Inflammatory macrophage treated with lipopolysaccharide for 4 hours (primary cell): ENCODE measurements at places on chromosomes 3 and 15.

DNA sequence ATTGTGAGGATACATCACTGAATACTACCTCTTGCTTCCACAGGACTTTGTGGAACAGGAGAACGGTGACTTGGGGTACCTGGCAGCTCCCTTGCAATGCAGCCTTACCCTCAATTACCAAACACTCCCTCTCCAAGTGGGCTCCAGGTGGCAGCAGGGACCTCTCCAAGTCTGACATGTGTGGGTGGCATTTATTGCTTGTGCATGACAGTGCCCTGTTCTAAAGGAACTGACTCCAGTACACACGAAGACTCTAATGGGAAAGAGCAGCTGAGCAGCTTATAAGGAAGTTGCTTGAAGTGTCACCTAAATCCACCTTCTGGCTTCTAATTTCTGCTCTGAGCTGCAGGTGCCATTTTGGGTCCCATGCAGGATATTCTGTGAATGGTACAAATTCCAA is 174.1 kb upstream of the SLCO3A1 start:
- peak; percentile 3 for DNase-seq

GRCh38 chr15:76576523-76577279 is 240.1 kb downstream of the ISL2 start:
- no peak for DNase-seq

DNA sequence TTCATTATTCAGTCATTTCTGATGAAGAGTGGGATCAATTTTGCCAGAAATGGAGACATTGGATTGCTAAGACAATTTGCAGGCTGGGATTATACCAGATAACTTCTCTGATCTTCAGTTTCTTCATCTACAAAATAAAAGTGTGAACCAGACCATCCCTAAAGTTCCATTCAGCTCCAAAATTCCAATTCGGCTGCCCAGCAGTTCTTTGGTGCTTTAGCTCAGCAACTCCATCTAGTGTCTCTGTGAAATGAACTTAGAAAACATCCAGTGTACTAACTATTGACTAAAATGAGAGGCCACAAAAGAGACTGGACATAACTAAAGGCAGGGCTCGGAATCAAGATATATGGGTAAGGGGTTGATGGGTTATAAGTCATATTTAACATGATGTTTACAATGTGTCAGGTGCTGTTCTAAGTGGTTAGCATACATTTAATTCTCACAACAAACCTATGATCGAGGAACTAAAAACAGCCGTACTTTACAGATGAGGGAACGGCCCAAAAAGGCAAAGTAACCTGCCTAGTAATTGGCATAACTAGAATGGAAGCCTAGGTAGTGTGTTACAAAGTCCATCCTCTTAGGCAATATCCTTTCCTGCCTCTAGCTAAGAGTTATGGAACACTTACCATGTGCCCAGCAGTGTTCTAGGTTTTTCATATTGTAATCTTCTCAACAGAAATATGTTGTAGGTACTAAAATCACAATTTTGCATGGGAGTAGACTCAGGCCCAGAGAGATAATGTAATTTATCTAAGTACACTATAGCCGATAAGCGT is 17.0 kb downstream of the THAP10 start:
- no peak for DNase-seq

DNA sequence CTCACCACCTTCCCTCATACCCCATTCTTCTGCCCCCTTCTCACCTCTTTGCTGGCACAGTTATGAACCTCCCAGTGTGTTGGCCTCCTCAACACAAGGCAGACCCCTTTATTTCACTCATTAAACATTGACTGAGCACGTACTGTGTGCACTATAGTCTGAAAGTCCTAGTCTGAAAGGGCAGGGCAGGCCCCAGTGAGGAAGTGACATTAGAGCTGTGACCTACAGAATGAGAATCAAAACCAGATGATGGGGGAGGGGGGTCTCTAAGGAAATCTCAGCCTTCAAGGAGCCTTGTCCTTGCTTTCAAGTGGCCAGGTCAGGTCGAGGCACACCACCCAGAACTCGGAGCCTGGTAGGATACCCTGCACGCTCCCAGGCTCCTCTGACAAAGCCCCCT is 3.5 kb downstream of the SLC28A1 start:
- no peak for DNase-seq

GRCh38 chr15:91265416-91265940 is 165.4 kb downstream of the SV2B start:
- no peak for DNase-seq

GRCh38 chr15:35047528-35047927 is 37.6 kb downstream of the NANOGP8 start:
- no peak for DNase-seq

- DNase-seq, result no peak
These were observed 329.6 kb upstream of the RGMA start for GRCh38 chr15:93418566-93418965.

DNA sequence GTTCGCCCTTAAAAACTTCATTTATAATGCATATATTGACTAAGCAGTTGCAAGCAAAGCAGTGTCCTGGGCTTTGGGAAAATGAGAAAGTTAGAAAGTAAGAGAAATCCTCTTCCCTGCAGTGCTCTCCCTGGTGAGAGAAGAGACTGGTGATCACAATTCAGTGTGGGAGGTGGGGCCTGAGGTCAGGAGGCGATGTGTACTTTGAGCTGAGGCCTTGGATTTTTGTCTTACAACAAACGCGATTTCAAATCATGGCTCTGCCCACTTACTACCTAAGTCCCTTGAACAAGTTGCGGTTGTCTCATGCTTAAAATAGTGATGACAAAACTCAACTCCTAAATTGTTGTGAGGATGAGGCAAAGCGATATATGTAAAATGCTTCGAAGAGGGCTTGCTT is 316.3 kb upstream of the NECTIN3 start:
- DNase-seq, result no peak

DNA sequence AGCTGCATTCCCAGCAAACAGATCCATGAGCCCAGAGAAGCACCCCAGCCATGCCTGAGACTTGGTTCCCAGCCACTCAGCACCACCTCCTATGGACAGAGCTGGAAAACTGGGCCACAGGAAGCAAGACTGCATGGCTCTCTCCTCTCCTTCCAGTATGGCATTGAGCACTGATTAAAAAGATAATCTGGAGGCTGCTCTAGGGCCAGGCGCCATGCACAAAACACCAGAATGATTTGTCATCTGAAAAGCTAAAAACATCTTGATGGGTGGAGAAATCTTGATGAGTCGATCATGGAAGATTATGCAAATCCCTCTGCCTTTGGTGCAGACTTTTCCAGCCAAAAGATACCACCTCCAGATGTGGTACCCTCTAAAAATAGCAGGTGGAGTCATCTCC is 62.7 kb upstream of the MRPS22 start:
- DNase-seq, result no peak

- DNase-seq, result no peak
These were observed 479.3 kb downstream of the EPHA3 start for GRCh38 chr3:89586676-89587075.

GRCh38 chr3:40414270-40414669 is 27.3 kb downstream of the ENTPD3 start:
- no peak for DNase-seq

DNA sequence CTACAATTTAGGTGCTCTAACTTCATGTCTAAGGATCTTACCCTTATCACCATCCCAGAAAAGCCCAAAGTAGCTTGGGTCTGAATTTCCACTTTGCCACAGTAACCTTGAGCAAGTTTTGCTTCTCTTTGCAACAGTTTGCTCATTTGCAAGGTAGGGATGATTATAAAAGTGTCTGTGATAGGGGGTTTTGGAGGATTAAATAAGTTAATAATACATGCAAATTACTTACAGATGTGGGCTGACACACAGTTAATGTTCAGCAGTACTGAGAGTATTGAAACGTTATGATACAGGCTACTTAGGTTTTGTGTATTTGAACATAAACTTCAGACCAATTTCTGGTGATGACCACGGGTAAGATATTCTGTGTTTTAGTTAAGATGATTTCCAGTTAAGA is 444.7 kb upstream of the TPRG1 start:
- DNase-seq, result no peak

DNA sequence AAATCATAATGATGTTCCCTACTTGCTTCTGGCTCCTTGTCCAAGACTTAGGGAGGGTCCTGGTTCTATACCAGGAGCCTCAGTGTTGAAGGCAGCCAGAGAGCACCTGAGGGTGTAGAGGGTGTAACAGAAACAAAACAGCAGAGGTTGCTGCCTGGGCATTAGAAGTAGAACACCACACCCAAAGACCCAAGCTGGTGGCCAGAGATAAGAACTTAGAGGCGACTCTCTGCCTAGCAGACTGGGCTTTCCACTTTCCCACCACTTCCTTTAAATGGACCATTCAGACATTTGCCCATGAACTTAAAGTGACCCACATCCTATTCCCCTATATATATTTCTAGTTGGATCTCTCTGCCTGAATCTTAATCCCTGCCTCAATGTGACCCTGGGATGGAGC is 189.8 kb downstream of the KLF13 start:
- no peak for DNase-seq

GRCh38 chr3:58093574-58094195 is 85.5 kb downstream of the FLNB start:
- peak; percentile 64 for DNase-seq

GRCh38 chr15:32730677-32731654 is 13.2 kb downstream of the GREM1 start:
- DNase-seq, result no peak

- DNase-seq, result no peak
These were observed 4.5 kb downstream of the SLC49A4 start for GRCh38 chr3:122799322-122799721.

- DNase-seq, result peak; percentile 12
These were observed 161.4 kb upstream of the ST8SIA2 start for GRCh38 chr15:92232317-92232716.

- DNase-seq, result no peak
These were observed 125.2 kb downstream of the OCA2 start for GRCh38 chr15:27973886-27974285.

DNA sequence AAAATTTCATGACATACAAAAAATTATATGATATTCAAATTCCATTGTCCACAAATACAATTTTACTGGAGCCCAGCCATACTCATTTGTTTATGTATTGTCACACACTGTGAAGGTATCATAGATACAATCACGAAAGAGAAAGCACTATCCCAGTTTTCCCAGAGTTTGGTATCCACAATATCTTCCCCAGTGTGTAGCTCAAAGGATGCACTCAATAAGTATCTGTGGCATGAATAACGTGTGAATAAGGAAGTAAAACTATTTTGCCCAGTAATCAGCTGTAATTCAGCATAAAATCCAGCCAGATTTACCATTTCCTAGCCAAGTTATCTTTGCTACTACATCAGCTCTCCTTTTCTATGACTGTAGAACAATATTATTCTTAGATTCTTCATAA is 131.3 kb upstream of the KCNMB2 start:
- no peak for DNase-seq

GRCh38 chr3:18442756-18443664 is 17.9 kb upstream of the SATB1 start:
- DNase-seq, result no peak

DNA sequence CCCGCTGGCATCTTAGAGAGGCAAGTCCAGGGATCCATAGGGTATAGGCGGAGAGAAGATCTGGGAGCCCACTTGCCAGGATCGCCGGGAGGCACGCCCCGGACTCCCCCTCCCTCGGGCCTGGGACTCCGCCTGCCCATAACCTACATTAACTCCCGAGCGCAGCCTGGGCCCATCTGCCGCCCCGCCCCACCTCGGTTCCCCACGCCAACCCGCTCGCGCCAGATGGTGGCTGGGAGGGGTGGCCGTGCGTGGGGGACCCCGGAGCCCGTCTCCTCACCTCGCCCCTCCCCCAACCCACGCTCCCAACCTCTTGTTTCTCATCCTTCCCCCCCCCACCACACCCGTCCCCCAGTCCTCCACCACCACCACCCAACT is 1.7 kb upstream of the DLL4 start:
- DNase-seq, result no peak

GRCh38 chr3:25287291-25287884 is 140.7 kb upstream of the RARB start:
- no peak for DNase-seq

DNA sequence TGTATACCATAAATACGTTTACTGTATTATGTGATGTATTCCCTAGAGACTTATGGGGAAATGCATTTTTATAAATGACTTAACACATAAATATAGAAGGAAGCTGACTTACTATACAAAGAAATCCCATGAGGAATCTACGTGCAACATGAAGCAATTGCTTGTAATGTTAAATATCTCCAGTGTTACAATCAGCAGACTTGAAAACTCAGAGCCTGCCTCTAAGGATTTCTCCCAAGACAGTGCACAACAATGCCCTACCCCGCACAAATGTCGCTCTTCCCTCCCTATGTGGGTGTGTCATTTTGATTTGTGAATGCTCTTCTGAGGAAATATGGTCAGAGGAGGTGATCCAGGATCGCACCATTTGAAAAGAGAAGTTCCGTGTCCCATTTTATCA is 629.0 kb downstream of the NR2F2 start:
- DNase-seq, result no peak

GRCh38 chr15:95132774-95133173 is 901.4 kb downstream of the MCTP2 start:
- no peak for DNase-seq

GRCh38 chr3:31908391-31909097 is 72.5 kb downstream of the OSBPL10 start:
- no peak for DNase-seq

DNA sequence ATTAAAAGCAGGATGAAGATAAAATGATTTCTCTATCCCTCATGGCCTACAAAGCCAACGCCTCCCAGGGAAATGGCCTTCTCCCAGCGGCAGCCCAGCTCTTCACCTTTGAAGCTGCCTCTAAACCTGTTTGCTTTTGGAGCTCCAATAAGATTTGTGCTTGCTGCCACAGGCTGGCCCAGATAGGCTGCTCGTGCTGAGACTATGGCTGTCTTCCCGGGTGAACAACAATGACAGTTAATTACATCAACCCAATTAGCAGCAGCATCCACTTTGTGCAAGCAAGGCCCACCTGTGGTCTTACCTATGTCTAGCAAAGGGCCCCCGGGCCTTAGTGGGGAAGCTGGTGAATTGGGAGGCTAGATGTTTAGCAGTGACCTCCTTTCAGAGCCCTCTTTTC is 179.6 kb downstream of the P3H2 start:
- DNase-seq, result no peak

DNA sequence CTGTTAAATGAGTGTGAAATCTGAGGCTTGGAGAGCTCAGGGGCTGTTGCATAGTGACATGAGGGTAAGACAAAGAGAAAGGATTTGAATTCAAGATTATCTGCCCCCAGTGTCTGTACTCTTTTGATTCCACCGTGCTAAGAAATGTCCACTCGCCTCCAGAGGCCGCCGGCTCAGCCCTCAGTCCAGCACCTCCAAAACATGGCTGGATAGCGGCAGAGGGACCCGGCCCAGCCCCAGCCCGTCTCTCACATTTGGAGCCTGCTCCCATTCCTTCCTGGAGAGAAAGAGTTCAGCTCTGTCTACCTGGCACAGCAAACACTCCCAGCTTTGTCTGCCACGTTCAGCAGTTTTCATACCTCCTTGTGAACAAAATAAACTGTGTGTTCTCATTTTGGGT is 84.8 kb upstream of the IQSEC1 start:
- DNase-seq, result no peak

- DNase-seq, result no peak
These were observed 32.7 kb downstream of the WDR76 start for GRCh38 chr15:43859546-43859945.

- no peak for DNase-seq
These were observed 6.4 kb upstream of the FILIP1L start for GRCh38 chr3:100120693-100121092.

- no peak for DNase-seq
These were observed 451.6 kb upstream of the SEMA6D start for GRCh38 chr15:47265686-47266085.
